ENCODE measurements at places on chromosomes 16 and 17.

GRCh38 chr16:50666658-50667496, 14.2 kb downstream of the SNX20 start:
- DNase-seq: no peak

DNA sequence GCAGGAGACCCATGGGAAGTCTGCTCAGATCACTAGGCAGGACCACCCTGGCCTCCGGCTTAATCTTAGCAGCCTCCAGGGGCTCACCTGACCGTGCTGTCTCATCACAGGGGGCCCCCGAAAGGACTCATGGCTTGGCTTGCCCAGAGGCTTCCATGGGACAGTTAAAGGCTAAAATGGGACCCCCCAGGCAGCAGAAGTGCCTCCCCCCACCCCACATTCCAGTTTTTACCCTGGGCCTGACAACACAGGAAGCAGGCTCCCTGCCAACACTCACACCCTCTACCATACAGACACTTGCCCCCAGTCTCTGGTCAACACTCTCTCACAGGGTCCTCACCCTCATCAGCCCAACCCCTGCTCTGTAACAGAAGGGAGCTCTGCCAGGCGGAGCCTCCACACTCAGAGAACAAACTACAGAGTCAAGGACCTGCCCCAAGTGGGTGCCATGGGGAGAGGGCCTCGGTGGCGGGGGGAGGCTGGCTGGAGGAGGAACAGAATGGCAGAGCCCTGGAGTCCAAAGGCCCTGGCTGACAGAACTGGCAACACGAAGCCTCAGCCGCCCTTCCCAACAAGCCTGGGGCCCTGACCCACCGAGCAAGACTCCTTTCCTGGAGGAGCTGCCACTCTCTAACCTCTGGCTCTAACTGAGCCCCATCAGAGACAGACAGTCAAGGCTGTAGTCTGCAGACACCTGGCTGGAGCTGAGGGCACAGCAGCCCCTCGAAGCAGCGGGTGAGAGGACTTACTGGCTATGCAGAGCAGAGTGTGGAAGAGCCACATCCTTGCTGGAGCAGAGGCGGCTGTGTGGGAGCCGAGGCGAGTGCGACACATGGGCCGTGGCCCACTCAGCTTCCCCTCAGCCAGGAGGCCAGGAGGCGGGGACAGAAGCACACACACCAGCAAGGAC, at the start of gene ITGAE:
Gene ITGAE (minus strand): TSS at position 827 of the 910 bp plus-strand sequence. CDS start 44 bp downstream, at position 783.
- DNase-seq: no peak

- no peak for DNase-seq
These were observed 384.5 kb downstream of the CPPED1 start for GRCh38 chr16:12419151-12419550.

GRCh38 chr16:69709456-69710084, 16.8 kb downstream of the NQO1 start:
- peak; percentile 53 for DNase-seq
